ENCODE measurements at places on chromosomes 7 and 10.

DNA sequence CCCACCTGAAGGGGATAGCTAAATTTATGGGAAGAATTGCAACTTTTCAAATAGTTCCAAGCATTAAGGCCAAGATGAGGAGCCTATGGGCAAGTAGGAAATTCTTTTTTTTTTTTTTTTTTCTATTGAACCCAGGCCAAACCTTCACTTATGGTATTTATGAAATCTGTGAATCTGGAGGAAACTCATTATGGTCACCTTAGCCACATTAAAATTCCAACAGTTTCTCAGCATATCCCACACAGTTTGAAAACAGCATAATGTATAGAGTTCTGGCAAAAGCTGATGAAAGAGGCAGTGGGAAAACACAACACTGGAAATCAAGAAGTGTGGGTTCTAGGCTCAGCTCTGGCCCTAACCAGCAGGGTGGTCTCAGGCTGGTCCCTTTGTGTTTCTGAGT, 236.9 kb downstream of the PTEN start:
- no peak for DNase-seq

DNA sequence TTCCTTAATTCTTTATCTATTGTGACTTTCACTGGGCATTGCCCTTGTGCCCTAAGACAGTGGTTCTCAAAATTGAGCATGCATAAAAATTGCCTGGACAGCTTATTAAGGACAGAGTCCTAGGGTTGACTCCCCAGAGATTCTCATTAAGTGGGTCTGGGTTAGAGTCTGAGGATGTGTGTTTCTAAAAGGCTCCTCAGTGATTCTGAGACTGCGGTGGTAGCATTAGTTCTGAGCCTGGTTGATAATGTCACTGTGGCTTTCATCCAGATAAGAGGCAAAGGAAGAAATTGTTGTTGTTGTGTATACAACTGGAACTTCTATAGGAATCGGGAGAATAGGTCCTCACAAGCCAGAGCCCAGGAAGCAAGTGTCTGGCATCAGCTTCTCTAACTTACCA, 1.3 kb downstream of the IFIT2 start:
- no peak for DNase-seq

- no peak for DNase-seq
Observed at GRCh38 chr10:1575481-1576244, 161.7 kb downstream of the ADARB2 start.

DNA sequence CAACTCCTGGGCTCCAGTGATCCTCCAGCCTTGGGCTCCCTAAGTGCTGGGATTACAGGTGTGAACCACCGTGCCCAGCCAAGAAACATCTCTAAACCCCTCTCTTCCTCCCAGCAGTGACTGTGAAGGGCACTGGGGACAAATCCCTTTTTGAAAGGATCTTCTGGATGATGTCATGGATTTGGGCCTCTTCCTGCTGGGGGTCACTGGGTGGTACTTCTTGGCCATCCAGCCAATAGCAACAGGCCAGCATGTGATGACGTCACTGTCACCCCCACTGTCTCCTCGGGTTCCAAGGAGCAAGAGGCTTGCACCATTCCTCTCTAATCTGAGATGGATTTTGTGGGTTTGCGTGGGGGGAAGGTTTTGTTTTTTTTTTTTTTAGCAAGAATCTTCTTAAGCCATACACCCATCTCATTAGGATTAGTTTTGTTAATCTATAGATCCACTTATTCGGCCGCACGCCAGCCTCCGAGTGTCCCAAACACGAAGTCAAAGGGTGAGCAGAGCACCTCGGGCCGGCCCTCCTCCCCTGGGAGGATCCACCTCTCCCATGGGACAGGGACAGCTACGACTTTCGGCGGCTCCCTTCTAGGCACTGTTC, 29.4 kb upstream of the TNRC18 start:
- no peak for DNase-seq

GRCh38 chr7:55050281-55050680, 31.5 kb downstream of the EGFR start:
- DNase-seq = no peak

GRCh38 chr7:135976312-135977006, 700 bp downstream of the MTPN start:
- DNase-seq = peak; percentile 15

GRCh38 chr7:25444991-25445390, 216.7 kb upstream of the NPVF start:
- DNase-seq = no peak

DNA sequence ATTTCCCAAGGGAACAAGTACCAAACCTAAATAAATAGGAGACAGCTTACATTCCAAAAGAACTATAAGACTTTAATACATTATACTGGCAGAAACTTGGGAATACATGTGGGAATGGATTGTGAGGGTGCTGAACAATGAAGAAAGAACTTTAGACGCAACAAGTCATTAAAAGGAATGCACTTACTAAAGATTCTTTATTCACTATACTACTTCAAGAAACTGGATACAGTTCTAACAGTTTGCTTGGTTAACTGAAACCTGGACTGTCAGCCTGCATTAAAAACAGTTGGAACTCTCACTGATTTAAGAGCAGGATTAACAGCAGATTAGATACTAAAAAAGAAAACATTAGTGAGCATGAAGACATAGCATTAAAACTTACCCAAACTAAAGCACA, 12.0 kb downstream of the CACUL1 start:
- DNase-seq = no peak

- no peak for DNase-seq
Observed at GRCh38 chr7:117839507-117839906, 33.7 kb downstream of the CTTNBP2 start.

GRCh38 chr10:72254813-72255568, 18.7 kb upstream of the DDIT4 start:
- peak; percentile 95 for DNase-seq

DNA sequence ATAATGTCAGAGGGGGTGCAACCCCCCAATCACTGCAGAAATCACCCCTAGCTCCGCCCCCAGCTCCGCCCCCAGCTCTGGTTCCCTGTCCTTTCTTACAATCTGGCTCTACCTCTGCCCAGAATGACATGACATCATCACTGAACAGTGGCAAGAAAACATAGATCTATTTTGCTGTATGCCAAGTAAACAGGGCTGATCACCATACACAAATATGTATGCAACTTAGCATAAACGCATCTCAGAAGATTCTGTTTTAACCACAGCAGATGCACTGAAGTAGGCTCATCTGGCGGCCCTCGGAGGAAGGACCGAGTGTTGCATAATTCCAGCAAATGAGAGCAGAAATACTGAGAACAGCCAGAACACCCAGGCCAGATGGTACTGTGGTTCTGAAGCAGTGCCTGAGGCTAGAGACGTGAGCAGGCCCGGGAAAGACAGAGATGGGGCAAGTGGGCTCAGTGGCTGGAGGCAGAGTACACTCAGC, 293.3 kb upstream of the KLF14 start:
- no peak for DNase-seq

DNA sequence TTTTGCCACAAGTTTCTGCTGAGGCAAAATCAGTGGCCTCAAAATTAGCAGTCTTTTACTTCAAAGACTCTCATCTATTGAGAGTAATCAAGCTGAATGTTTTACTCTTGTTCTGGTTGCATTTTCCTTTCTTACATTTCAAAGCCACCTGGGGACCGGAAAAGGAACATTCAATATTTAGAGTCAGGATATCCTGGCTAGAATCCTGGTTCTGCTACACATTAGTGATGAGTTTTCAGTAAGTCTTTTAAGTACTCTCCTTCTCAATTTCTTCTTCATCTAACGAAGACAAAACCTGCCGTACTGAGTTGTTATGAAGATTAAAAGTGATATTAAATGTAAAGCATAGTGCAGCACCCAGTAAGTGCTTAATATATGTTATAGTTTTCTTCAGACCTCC, 52.5 kb downstream of the LAMB4 start:
- no peak for DNase-seq

GRCh38 chr7:151208253-151208862, 1.9 kb downstream of the H2BK1 start:
- DNase-seq = no peak

DNA sequence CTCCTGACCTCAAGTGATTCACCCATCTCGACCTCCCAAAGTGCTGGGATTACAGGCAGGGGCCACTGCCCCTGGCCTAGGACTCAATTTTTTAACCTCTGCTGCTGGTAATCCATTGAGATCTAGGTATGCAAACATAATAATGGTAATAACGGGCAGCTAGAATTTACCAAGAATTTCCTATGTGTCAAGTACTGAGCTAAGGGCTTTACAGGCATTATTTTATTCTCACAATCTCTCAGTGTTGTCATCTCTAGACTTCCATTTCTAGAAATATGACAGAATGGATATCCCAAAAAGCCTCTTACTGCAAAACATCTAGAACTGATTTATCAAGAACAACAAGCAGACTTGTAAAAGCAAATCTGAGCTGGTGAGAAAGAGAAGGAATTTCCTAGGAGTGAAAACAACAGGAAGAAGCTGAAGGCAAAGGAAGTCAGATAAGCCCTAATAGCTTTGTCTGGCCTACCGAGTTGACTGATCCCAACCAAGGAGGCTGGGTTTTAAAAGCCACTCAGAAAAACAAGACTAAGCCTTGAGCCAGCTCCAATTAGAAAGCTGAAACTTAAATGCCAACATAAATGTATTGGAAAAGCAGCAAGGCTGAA, 70.6 kb downstream of the CCDC71L start:
- no peak for DNase-seq

DNA sequence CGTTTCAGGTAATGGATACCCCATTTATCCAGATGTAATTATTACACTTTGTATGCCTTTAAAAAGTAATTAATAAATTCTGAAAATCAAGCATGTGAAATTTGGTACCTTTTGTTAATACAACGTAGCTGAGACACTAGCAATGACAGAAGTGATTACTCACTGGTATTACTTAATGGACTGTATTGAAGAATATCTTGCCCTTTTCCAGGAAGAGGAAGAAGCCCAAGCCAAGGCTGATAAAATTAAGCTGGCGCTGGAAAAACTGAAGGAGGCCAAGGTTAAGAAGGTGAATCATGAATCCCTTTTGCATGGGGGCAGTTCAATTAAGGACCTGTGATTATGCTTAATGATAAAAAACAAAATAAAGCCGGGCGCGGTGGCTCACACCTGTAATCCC, 64.8 kb downstream of the APBB1IP start:
- DNase-seq = no peak

- DNase-seq = no peak
Observed at GRCh38 chr10:67306588-67307205, 380.9 kb downstream of the LRRTM3 start.

GRCh38 chr7:41459623-41460261, 243.1 kb downstream of the INHBA start:
- DNase-seq = no peak

DNA sequence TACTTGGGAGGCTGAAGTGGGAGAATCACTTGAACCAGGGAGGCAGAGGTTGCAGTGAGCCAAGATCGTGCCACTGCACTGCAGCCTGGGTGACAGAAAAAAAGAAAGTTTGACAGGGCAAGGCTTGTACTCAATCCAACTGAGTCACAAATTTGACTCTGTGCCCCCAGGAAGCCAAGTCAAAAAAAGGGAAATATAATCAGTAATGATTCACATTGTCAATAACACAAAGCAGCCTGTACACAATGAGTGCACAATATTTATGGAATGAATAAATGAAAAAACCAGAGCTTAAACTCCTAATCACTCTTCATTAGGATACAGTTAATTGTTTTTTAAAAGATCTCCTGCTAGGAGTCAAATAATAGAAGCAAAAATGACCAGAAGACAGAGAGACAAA, 6.4 kb downstream of the NAPEPLD start:
- DNase-seq = no peak

GRCh38 chr7:156594283-156595080, 46.1 kb upstream of the RNF32 start:
- no peak for DNase-seq

DNA sequence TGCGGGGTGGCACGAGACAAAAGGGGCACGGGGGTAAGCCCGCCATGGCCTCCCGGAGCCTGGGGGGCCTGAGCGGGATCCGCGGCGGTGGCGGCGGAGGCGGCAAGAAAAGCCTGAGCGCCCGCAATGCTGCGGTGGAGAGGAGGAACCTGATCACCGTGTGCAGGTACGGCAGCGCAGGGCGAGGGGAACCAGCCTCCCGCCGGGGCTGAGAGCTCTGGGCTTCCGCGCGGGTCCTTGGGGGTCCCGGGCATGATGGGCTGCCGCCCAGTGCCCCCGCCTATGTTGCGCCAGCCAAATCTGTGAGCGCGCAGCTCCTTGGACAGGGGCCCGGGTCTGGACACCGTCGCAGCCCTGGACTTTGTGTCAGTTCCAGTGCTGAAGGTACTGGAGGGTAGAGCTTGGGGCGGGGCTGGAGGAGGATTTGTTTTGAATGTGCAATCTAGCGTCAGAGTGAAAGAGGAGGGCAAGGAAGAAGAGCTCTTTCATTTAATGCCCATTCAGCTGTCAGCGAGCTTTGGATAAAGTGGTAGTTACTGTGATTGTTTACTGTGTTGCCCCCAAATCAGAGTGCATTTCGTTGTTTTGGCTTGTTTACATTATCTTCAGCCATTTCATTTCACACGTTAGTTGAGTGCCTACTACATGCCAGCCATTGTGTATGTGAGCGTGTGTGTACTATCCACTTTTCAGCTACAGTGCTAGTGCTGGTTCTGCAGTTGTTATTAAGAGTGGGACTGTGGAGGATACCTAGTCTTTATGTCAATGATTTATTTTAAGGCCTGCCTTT, 777 bp downstream of the RUNDC3B start:
- DNase-seq = peak; percentile 22

GRCh38 chr10:50991456-50992355, 82.6 kb upstream of the PRKG1 start:
- DNase-seq = no peak

GRCh38 chr7:133109816-133110215, 27.9 kb upstream of the CHCHD3 start:
- no peak for DNase-seq

- DNase-seq = peak; percentile 19
Observed at GRCh38 chr10:117137911-117138642, at the start of gene VAX1. Gene VAX1, minus strand, starts transcription at chr10:117138270. Its CDS starts 214 bp downstream, at chr10:117138056.

GRCh38 chr10:42992957-42993390, 83.9 kb upstream of the RET start:
- no peak for DNase-seq

- no peak for DNase-seq
Observed at GRCh38 chr7:5477723-5478531, 54.3 kb upstream of the TNRC18 start.

DNA sequence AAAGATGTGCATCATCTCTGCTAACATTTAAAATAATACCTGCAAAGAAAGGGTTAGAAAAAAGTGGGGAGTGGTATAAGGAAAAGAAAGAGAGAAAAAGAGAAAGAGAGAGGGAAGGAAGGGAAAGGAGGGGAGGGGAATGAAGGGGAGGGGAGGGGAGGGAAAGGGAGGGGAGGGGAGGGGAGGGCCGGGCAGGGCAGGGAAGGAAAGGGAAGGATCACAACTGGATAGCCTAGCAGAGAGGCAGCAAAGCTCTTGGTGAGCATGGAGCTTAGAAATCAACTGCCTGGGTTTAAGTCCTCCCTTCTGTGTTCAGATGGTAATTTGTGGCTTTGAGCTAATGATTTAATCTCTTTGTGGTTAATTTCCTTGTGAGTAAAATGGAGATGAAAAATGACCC, 5.4 kb upstream of the FAM237B start:
- no peak for DNase-seq

GRCh38 chr10:6053303-6053702, 8.9 kb downstream of the IL2RA start:
- DNase-seq = no peak

GRCh38 chr7:30321089-30321881, 36.9 kb downstream of the ZNRF2 start:
- no peak for DNase-seq

Measured in nucleus accumbens (tissue), 56 donors.